ENCODE measurements at places on chromosomes 6 and 20.

- no peak for DNase-seq
Measured at GRCh38 chr6:126616866-126617265, 277.0 kb downstream of the CENPW start.

GRCh38 chr20:46088409-46089166 is 1.2 kb downstream of the NCOA5 start:
- DNase-seq: no peak

DNA sequence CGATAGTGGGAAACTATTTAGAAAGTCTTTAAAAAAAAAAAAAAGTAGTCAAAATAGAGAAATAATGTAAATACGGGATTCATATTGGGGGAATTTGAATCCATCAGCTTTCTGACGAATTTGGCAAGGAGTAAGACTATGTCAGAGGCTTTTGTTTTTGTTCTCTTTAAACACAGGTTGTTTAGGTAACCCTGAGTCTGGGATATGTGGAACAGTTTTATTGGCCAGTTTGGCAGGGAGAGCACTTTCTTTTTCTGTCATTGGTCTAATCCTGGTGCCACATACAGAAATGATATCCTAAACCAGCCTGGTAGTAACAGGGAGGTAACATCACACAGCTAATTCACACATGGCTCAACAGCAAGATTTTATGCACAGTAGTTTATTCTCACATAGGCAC is 27.7 kb downstream of the HAO1 start:
- no peak for DNase-seq

GRCh38 chr20:57656252-57656820 is 36.1 kb upstream of the ZBP1 start:
- DNase-seq: no peak

DNA sequence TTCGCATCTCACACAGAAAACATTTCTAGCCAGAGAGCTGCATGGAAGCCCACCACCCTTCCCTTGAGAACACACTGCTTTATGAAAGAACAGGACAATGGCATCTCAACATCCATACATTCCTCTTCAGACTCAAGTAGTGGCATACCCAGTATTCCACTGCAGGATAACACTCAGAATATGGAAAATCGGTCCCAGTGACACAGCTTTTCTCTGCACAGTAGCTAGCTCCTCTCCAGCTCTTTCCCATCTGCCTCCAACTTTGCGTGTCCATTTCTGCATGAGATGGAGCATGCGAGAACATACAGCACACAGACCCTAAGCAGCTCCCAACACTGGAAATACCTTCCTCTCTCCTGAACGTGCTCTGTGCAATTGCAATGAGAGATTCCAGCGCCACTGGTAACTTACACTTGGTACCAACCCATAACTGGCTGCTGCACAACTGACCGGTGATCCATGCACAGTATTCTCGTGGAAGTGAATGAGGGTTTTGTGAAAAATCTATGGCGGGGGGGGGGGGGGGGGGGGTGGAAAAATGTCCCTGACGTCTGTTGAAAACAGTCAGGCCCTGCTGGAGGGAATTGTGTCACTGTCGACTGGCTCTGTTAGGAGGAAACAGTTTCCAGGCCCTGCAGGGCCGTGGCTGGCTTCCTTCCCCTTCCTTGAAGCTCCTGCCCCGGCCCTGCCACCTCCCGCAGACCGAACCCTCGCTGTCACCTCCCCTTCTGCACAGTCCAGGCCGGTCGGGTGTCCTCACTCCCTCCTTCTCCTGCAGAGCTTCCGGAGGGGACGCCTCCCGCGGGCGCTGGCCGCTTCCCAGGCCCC is 265.9 kb upstream of the QKI start:
- no peak for DNase-seq

GRCh38 chr6:3162067-3162497 is 4.7 kb upstream of the TUBB2A start:
- no peak for DNase-seq

DNA sequence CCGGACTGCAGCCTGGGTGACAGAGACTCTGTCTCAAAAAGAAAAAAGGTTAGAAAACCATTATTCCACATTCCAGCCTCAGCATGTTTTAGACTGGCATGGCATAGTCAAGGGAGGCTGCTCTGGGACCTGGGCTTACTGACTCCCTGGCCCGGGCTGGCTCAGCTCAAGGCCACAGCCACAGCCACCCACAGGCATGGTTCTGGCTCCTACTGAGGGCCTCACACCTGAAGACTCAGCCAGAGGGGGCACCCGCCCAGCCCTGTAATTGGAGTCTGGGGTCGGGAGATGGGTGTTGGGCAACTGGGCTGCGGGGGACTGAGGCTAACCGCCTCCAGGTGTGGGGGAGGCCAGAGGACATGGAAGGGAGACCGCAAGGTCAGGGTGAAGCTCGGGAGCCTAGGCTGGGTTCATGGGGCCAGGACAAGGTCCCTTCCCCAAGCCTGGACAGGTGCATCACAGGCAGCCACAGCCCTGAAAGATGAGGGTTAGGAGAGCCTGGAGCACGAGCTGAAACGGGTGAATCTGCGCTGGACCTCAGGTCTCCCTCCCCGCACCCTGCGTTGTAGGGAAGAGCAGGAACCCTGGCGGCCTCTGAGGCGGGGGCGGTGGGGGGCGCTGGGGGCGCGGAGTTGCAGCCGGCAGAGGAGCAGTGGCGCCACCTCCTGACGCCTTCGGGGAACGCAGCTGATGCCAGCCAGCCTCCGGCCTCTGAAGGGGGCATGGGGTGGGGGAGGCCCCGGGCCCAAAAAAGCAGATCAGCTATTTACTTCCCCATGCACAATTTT is 67.7 kb upstream of the SRSF6 start:
- no peak for DNase-seq

GRCh38 chr6:162070639-162071038 is 656.9 kb downstream of the PRKN start:
- DNase-seq: no peak

GRCh38 chr6:165899611-165900010 is 236.6 kb upstream of the PDE10A start:
- DNase-seq: no peak

DNA sequence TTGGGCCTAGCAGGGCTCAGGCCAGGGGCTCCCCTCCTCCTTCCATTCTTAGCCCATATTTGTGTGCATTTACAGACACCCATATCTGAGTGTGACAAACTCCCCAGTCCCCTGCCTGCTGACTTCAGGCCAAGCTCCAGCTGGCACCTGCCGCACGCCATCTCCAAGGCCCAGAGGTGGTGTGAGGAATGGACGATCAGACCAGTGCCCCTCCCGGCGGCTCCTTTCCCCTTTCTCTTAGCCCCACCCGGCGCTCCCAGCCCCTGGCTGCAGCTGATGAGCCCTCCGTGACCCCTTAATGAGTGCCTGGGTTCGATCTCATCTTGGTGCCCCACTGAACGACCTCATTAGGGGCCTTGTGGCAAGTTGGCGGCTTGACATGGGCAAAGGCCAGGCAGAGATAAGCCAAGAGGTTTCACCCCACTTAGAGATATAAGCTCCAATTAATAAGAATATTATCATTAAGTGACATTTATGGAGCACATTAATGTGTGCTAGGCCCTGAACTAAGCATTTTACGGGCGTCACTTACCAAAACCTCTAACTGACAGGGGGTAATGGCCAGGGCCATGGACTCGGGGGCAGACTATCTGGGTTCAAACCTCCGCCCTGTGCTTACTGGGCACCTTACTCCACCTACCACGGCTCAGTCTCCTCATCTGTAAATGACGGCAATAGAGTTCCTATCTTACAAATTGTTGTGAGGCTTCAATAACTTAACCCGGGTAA is 17.5 kb downstream of the ADA start:
- no peak for DNase-seq

DNA sequence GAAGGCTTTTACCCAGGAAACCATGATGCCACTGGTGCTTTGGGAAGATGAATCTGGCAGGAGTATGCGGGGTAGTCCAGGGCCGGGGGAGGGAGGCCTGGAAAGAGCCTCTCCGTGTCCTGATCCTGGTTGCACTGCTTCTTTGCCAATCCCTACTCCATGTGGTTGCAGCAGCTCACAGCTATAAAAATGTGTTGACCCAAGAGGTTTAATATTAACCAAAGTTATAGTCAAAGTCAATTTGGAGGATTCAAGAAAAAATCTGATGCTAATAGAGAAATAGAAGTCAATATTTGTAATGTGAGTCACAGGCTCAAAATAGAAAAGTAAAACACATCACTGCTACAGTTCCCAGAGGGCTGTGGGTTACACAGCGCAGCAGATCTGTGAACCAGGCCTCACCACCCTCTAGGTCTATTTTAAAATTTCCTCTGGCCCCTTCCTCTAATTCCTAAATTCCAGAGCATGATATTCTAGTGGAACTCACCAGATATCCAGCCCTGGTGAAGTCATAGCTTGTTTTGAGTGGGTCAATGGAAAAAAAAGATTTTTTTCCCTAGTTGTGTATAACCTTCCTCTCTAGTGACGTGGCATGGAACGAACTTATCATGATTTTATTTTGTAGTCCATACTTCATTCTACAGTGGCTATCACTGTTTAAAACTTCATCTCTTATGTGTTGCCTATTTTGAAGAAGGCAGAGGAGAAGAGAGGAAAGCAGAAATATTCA is 63.2 kb upstream of the BMP2 start:
- peak; percentile 52 for DNase-seq

DNA sequence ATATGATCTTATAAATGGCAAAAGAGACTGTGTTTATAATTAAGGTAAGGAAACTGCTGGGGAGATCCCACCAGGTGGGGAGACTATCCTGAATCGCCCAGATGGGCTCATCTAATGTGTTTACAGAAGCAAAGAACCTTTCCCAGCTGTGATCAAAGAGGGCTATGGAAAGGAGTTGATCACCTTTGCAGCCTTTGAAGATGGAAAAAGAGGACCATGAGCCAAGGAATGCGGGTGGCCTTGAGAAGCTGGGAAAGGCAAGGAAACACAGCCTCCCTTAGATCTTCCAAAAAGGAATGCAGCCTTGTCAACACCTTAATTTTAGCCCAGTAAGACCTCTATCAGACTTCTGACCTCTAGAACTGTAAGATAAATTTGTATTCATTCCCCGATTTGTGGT is 66.5 kb upstream of the ADGRG6 start:
- DNase-seq: no peak

- DNase-seq: no peak
Measured at GRCh38 chr6:13554929-13555333, 19.5 kb upstream of the SIRT5 start.

GRCh38 chr6:31025595-31025994 is 15.3 kb downstream of the MUC22 start:
- DNase-seq: no peak

- no peak for DNase-seq
Measured at GRCh38 chr6:105099371-105099770, 80.4 kb downstream of the POPDC3 start.

GRCh38 chr6:51511081-51511480 is 576.3 kb downstream of the PKHD1 start:
- no peak for DNase-seq

DNA sequence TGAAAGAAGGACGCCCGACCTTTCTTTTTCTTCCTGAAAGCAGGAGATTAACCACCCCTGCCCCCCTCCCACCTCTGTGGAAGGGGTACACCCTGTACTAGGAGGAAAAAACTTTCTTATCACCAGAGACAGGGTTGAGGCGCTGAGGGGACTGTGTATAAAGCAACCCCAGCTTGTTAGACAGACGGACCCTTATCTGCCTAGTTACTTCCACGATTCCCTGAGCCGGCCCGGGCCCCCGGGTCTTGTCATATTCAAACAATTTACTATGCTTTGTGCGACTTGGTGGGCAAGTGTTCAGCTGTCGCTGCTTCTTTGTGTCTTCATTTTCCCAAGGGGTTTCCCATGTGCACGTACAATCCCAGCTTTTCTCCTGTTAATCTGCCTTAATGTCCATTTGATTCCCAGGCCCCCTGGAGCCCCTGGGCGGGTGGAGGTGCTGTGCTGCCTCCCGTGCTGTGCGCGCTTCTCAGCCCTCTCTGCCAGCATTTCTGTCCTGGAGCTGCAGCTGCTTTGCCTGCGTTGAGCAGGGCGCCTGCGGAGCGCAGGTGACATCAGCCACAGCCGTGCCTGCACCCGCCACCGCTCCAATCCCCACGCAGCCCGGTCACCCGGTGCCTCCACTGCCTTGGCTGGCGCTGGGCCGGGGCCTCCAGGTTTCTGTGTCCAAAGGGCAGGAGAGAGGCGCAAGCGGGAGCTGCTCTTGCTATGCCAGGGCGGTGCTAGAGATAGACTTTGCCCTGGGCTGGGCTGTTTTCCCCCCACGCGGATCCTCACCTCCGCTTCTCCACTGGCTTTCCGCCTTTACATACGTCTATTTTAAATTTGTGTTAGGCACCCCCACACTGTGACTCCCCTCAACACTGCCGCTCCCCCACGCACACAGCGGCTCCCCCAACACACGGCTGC is 96.2 kb downstream of the TTLL2 start:
- DNase-seq: no peak

DNA sequence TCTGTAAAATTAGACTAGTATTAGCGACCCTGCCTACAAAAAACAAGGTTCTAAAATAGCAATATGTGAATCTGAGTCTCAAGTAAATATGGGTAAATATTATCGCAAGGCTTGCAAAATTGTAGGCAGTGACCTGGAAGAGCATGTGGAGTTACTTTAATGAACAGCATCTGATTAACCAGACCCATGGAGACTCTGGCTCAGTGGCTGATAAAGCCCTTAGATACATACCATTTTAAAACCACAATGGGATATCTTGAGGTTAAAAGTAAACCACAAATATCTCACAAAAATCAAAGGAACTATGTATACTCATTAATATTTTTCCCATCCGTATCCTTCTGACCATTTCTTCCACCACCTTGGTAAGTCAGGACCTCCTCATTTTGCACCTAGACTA is 187.0 kb downstream of the MTFR2 start:
- no peak for DNase-seq

DNA sequence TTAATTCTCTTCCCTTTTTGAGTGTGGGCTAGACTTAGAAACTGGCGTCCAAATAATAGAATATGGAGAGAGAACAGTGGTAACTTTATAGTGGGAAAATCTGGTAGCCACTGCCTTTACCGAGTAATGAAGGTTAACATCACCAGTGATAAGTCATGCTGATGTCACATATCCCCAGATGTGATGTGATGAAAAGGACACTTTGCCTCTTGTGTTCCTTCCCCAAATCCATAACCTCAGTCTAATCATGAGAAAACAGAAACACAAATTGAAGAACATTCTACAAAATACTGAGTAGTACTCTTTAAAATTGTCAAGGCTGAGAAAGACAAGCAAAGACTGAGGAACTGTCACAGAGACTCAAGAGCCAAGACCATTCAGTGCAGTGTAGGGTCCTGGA is 17.8 kb downstream of the ANKS1A start:
- DNase-seq: no peak

GRCh38 chr6:35432291-35432690 is 19.8 kb upstream of the FANCE start:
- no peak for DNase-seq

GRCh38 chr20:18922898-18923297 is 109.3 kb downstream of the SCP2D1 start:
- DNase-seq: no peak

- DNase-seq: peak; percentile 71
Measured at GRCh38 chr6:34358389-34358905, 34.0 kb downstream of the NUDT3 start.

DNA sequence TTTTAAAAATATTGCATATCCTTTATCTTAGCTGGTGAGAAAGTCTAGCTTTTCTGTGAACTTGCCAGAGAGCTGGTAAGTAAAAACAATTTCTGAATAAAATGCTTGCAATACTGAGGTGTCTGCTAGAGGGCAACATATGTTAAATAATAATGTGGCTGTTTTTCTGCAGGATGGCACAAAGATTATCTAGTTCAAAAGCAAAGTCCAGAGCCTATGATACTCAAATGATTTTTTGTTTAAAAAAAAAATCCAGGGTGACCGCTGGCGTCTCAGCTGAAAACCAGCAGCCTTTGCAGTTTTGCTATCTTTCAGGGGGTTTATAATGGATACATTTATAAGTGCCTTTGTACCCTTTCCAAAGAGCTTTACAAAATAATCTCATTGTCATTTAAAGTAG is 194.9 kb downstream of the PHACTR1 start:
- no peak for DNase-seq

- peak; percentile 17 for DNase-seq
Measured at GRCh38 chr20:20837574-20838021, 125.2 kb upstream of the RALGAPA2 start.
